ENCODE measurements at places on chromosomes 12 and 14.
A peak's percentile ranks its signal among the peaks of the same experiment; 100 is the strongest.

DNA sequence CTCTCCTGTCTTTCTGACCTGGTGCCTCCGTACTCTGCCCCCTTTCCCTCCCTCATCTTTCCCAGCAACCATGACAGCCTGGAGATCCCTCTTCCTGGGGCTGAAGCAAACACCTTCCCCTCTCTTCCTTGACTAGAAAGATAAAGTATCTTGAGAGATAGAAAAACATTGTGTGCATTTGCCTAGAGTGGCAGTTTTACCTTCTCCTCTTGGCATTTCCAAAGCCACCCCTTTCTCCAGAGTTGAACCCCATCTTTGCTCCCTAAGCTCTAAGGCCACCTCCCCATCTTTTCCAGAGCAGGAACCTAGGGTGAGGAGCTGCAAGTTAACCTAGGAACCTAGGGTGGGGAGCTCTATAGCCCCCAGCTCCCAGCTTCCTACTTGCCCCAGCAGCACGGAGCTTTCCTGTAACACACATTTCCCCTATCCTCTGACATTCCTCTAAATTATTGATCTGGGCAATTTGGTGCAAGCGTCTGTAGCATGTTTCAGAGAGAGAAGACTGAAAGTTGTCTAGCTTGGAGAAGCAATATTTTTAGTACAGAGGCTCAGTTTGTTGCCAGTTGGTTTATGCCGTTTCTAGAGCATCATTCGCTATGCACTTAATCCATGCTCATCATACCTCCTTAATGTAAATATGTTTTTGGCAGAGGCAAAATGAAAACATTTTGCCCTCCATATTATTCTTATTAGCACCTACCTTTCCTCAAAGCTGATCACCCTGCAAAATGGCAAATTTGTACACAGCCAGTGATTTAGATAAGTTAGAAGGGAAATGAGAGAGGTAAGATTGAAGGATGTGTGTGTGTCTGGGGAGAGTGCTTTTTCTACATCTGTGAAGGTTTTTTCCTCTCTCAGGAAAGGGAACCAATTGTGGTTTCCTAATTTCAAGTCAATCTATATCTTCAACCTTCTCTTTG lies 5.4 kb upstream of the TBX3 start:
- H3K36me3 ChIP-seq = no peaks in the 10 kb centered on the region
- H3K4me3 ChIP-seq = no peak overlapping the region
- no peak overlapping the region for H3K27ac ChIP-seq
- peaks cover 86% of the 10 kb centered on the region for H3K27me3 ChIP-seq
- no peak for DNase-seq

DNA sequence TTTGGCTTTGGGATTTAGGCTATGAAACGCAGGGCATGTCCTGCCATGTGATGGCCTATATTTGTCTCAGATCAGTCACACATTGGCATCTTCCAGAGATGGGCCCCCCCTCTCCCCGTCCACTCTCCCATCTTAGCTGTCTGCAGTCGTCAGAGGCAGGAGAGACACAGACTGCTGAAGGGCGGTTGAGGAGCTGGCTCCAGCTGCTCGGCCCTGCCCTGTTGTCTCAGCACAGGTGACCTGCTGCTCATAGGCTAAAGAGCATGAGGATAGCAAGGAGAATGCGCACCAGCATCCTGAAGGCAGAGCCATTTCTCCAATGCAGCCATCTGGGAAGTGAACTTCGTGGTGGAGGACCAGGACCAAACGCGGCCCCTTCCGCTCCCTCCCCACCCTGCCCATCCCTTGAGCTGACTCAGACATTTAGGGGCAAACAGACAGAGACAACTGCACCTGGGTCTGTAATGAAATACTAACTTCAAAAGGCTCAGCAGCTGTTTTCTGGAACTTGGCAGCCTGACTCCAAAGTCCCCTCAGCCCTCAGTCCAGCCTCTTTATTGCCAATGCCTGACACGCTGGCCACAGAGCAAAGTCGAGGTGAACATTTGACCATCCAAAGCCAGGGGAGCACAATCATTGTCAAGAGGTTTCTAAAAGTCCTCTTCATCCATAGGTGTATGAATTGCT lies 22.3 kb downstream of the FZD10 start:
- no peaks in the 10 kb centered on the region for H3K4me1 ChIP-seq
- H3K27ac ChIP-seq = no peak overlapping the region
- DNase-seq = no peak
- no peak overlapping the region for H3K4me3 ChIP-seq
- no peaks in the 10 kb centered on the region for H3K36me3 ChIP-seq
- H3K27me3 ChIP-seq = peaks cover 4% of the 10 kb centered on the region

DNA sequence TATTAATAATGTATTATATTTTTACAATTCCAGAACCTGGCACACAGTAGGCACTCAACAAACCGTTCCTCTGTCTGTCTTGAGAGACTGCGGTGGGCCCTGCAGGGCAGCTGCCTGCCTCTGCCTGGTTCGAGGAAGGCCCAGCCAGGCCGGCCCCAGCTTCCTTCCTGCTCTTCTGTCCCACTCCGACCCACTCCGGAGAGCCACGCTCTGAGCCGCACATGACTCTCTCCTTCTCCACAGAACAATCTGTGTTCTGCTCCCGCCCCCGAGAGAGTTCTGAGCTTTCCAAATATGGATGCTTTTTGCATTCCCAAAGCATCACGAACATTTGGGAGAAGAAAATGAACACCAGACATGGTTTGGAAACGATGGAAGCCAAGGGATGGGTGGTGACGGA lies 57.3 kb downstream of the TTC7B start:
- no peak for DNase-seq
- peak overlapping the region; percentile 68 for H3K27ac ChIP-seq
- peaks cover 18% of the 10 kb centered on the region for H3K4me1 ChIP-seq
- H3K27me3 ChIP-seq = peaks cover 21% of the 10 kb centered on the region

DNA sequence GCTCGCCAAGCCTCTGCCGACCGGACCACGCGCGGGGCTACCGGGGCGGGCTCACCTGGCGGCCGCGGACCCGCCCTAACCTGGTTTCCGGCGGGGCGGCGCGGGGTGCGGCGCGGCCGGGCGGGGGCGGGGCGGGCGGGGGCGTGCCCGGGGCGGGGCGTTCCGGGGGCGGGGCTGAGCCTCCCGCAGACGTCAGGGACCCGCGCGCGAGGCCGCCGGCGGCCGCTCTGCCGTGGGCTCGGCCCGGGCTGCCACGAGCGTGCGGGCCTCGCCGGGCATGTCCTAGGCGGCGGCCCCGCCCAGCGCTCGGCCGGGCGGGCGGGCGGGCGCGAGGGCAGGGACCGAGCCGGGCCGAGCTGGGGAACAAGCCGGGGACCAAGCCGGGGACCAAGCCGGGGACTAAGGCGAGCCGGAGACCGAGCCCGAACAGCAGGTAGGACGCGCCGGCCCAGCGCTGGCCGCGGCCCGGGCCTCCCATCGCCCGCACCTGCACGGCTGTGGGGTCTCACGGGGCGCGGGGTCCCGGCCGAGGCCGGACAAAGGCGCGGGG lies at the start of gene CEP170B:
TSS of gene CEP170B (plus strand) at position 188 of the 550 bp plus-strand sequence. CDS start 3,183 bp downstream, outside the sequence.
- peaks cover 13% of the 10 kb centered on the region for H3K27me3 ChIP-seq
- H3K36me3 ChIP-seq = no peaks in the 10 kb centered on the region
- no peak within 1 kb of the TSS for H3K27ac ChIP-seq
- peak; percentile 36 for DNase-seq
- H3K4me3 ChIP-seq = peak within 1 kb of the TSS; percentile 60
- peaks cover 2% of the 10 kb centered on the region for H3K4me1 ChIP-seq

DNA sequence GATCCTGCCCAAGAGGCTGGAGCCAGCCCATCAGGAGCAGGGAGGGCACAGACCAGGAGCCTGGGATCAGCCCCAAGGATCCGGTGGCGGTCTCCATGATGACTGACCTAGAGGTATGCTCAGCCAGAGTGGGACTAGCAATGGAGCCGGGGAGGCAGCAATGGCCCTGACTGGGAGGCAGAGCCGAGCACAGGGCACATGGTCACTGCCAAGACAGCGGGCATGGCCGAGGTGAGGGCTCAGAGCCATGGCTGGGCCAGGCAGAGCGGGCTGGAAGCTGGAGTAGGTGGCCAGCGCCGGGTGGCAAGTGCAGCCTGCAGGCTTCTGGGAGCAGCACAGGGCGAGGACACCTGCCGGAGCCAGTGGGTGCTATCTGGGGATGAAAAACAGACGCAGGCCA lies 259.3 kb downstream of the BCL11B start:
- no peaks in the 10 kb centered on the region for H3K36me3 ChIP-seq
- peaks cover 7% of the 10 kb centered on the region for H3K4me1 ChIP-seq

GRCh38 chr14:102499401-102500157 lies 10.0 kb downstream of the ANKRD9 start:
- no peak for DNase-seq
- H3K36me3 ChIP-seq = no peaks in the 10 kb centered on the region
- H3K27me3 ChIP-seq = no peaks in the 10 kb centered on the region

GRCh38 chr12:29867823-29868222 lies 84.1 kb upstream of the TMTC1 start:
- no peaks in the 10 kb centered on the region for H3K36me3 ChIP-seq
- H3K4me3 ChIP-seq = no peak overlapping the region
- DNase-seq = no peak
- H3K27me3 ChIP-seq = no peaks in the 10 kb centered on the region

DNA sequence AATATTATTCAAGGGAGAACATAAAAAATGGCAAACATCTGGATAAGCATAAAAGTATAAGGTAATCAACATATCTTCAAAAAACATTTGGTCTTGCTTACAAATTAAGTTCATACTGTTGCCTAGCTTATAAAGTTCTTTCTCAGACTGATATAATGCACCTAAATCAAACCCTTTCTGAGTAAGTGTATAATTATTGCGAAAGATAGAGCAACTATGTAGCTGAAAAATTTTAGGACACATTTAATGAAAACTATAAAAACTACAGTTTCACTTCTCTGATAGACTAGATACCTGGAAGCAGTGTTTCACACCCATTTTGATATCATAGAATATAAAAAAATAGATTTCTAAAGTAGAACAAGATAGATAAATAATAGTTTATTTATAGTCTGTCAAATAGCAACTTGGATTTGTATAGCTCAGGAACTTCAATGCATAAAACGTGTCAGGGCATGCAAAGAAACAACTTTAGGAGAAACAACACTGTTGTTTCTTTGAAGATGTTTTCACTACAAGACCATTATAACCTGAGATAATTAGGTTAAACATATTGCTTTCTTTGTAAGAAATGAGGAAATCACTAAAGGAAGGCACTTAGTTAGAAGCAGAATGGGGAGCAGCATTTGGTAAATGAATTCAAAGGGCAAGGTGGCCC lies 7.6 kb downstream of the CLECL1 start:
- no peak overlapping the region for H3K27ac ChIP-seq
- peaks cover 53% of the 10 kb centered on the region for H3K36me3 ChIP-seq
- peaks cover 58% of the 10 kb centered on the region for H3K4me1 ChIP-seq
- DNase-seq = no peak
- no peaks in the 10 kb centered on the region for H3K27me3 ChIP-seq
- no peak overlapping the region for H3K4me3 ChIP-seq

GRCh38 chr12:21666722-21667121 lies 9.1 kb upstream of the LDHB start:
- H3K4me3 ChIP-seq = no peak overlapping the region
- H3K27ac ChIP-seq = no peak overlapping the region
- H3K4me1 ChIP-seq = peaks cover 2% of the 10 kb centered on the region

GRCh38 chr12:22115711-22116110 lies 69.7 kb downstream of the CMAS start:
- no peaks in the 10 kb centered on the region for H3K4me1 ChIP-seq
- no peaks in the 10 kb centered on the region for H3K36me3 ChIP-seq
- DNase-seq = no peak
- peaks cover 3% of the 10 kb centered on the region for H3K27me3 ChIP-seq
- no peak overlapping the region for H3K4me3 ChIP-seq

DNA sequence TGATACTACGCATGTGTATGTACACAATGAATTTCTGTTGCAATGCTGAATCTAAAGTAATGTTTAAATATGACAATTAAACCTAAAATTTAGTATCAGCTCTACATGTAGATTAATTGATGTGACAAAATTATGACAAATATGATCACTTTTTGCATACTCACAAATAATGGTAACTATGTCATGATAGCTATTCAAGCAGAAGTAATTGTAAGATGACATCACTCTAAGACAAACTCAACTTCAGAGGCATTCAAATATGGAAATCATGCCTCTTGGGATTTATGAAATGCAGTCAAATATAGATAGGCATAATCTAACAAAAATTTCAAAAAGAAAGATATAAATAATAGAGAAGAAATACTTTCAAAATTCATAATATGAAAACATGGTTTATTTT lies 571.7 kb upstream of the LRFN5 start:
- H3K27ac ChIP-seq = no peak overlapping the region
- H3K27me3 ChIP-seq = no peaks in the 10 kb centered on the region
- H3K4me3 ChIP-seq = no peak overlapping the region
- DNase-seq = no peak

DNA sequence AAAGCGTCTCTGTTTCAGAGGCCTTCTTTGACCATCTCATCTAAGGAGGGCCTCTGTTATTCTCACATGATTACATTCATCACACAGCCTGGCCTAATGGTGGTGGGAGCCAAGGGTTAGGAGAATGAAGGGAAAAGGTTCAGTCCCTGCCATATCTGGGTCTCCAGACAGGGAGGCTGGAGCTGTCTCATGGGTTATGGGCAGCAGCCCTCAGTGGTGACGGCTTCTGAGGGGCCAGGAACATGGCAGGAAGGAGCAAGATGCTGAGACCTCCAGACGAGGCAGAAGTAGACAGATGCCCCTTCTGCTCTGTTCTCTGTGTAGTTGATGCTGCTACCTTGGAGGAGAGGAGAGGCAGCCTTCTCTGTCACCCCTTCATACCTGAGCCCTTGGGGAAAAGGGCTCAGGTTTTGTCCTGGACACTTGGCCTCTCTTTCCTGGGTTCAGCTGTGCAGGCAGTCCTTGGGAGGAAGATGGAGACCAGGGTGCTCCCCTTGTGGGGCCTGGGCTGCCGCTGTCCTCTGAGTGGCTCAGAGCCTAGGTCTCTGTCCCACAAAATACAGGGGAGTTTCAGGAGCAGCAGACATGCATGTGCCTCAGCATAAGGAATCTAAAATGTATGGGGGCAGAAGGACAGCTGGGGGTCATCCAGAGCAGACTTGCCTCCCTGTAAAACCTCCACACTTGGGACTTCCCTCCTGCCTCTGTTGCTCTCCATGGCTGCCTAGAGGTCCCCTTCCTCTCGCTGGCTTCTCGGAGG lies 3.6 kb downstream of the IFI27L2 start:
- H3K27me3 ChIP-seq = peaks cover 7% of the 10 kb centered on the region
- no peak overlapping the region for H3K4me3 ChIP-seq
- no peak overlapping the region for H3K27ac ChIP-seq
- no peaks in the 10 kb centered on the region for H3K36me3 ChIP-seq

GRCh38 chr14:58912287-58912686 lies 274.5 kb downstream of the DACT1 start:
- no peak for DNase-seq
- no peaks in the 10 kb centered on the region for H3K27me3 ChIP-seq
- no peaks in the 10 kb centered on the region for H3K4me1 ChIP-seq
- no peak overlapping the region for H3K4me3 ChIP-seq

DNA sequence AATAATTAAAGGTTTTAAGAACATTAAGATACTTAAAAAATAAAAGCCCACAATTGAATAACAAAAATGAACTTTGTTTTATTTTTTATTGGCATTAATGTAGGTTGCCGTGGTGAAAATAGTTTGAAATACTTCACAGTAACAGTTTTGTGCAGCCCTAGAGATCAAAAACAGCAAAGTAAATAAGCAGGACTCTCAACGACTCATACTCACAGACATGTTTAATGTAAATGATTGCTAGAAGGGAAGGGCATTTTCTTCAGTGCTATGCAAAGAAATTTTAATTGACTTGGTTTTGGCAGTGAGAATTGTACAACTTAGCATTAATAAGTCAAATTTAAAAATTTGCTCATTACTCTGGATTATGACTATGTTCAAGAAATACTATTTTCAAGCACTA lies 16.0 kb downstream of the TRMT5 start:
- no peak overlapping the region for H3K4me3 ChIP-seq
- peaks cover 34% of the 10 kb centered on the region for H3K36me3 ChIP-seq
- H3K27ac ChIP-seq = no peak overlapping the region
- no peaks in the 10 kb centered on the region for H3K27me3 ChIP-seq
- DNase-seq = no peak
